ENCODE measurements at places on chromosomes 2 and 18. TPM values are rescaled to one million over a fixed set of nuclear protein-coding genes. Genes with fewer than 3 reads are reported as not detected.

DNA sequence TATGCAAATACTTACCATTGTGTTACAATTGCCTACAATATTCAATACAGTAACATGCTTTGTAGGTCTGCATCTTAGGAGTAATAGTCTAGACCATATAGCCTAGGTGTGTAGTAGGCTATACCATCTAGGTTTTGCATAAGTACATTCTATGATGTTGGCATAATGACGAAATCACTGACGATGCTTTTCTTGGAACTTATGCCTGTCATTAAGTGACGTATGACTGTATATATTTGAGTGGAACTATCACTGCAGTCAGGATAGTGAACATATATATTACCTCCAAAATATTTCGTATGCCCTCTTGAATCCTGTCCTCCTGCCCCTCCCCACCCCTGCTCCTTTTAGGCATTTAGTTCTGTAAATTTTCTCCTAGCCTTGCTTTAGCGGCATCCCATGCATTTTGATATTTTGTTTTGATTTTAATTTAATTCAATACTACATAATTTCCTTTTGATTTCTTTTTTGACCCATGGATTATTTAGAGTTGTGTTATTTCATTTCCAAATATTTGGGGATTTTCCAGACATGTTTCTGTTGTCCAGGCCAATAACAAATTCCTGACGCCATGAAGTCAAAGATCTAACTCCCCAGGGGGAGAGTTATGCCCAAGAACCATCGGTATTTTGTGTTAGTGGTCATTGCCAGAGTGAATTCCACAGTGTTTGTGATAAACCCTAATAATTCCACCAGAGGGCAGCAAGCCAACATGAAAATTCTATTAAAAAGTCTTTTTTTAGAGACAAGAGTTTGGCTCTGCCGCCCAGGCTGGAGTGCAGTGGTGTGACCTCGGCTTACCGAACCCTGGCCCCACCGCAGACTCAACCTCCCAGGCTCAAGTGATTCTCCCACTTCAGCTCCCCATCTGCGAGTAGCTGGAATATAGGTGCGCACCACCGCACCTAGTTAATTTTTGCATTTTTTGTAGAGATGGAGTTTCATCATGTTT is 24.2 kb upstream of the CASP8 start:
- peak overlapping the region; percentile 54 for H3K27ac ChIP-seq
- peaks cover 8% of the 10 kb centered on the region for H3K4me1 ChIP-seq
- H3K36me3 ChIP-seq: no peaks in the 10 kb centered on the region
- peak; percentile 43 for DNase-seq
- H3K4me3 ChIP-seq: no peak overlapping the region
- no peaks in the 10 kb centered on the region for H3K27me3 ChIP-seq

DNA sequence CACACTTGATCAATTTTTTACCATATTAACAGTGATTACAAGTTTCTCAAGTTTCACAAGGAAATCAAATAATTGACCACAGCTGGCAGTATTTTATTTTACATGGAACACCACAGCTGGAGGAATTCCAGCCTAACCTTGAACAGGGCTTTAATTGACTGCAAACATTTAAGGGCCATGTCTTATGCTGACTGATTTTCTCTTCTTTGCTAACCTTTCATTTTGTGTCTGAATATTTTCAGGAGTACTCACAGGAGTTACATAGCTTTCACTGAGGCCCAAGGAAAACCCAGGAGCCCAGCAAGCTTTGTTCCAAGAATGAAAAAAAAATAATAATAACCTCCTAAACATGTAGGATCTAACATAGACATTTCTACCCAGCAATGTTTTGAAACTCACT is 49.6 kb downstream of the FRZB start:
- no peaks in the 10 kb centered on the region for H3K36me3 ChIP-seq
- H3K4me1 ChIP-seq: peaks cover 52% of the 10 kb centered on the region
- no peak overlapping the region for H3K4me3 ChIP-seq
- peak overlapping the region; percentile 31 for H3K27ac ChIP-seq
- no peak for DNase-seq

DNA sequence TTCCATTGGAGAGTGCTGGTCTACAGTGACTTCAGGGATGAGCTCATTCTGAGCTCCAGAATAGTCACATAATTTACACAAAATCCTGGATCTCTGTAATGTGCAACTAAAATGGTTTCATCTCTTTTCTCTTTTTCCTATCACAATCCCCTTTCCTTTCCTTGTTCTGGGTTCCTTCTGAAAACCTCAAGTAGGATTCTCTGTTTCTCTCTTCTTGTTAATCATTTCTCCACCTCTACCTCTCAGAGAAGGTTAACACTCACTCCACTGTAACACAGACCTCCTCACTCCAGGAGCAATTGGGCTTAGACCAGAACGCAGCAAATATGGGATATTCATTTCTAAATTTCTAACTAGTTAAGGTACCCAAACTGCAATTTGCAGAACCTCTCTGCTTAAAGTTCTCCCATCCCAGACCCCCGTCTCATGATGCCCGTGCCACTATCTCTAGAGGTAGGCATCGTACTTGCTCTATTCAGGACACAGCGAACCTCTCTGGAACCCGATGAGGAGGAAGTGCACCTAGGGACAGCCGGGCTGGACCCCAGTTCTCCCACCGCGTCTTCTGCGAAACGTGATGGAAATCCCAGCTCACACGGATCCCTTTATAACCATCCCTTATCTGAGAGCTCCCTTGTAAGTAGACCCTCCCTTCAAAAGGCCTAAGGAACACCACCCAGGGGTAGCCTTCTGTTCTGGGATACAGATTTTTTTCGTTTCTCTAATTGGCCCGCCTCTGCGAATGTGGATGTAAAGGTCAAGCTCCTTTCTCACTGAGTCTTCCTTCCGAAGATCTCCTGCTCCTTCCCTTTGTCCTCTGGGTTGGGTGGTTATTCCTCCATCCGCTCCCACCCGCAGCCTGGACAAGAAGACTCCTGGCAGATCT is 1.3 kb downstream of the FOXI3 start:
- no peaks in the 10 kb centered on the region for H3K36me3 ChIP-seq
- peak overlapping the region; percentile 3 for H3K4me3 ChIP-seq
- no peak overlapping the region for H3K27ac ChIP-seq
- H3K4me1 ChIP-seq: peaks cover 5% of the 10 kb centered on the region
- peaks cover 83% of the 10 kb centered on the region for H3K27me3 ChIP-seq

DNA sequence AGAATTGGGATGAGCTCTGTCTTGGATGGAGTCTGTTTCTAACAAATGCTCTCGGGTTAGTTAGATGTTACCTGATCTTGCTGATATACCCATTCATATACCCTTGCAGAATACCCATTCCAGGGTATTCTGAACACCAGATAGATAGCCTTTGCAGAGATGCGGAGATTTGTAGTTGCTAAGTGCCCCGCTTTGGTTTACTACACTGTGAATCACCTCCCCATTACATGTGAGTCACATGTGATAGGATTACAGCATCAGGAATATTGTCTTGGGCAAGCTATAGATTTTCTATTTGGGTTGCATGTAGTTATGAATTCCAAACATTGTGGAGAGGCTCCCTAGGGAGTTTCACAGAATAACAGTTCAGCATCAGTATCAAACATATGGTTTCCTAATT is 3.8 kb downstream of the VSNL1 start:
- H3K27ac ChIP-seq: no peak overlapping the region
- DNase-seq: no peak
- H3K36me3 ChIP-seq: no peaks in the 10 kb centered on the region
- no peak overlapping the region for H3K4me3 ChIP-seq

DNA sequence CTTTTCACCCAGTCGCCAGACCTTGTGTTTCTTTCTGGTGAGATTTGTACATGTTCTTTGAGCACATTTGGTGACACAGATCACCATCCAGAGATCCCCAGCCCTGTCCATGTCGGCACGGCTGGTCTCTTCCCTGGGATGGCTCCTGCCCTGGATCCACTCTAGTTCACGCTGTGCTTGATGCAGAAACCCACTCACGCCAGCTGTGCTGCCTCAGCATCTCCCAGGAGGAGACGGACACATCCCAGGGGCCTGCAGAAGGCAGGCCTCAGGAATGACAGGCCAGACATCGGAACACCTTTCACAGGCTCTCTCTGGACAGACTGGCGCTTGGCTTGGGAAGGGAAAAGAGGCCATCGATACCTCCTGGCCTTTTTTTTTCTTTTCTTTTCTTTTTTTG is 203.6 kb downstream of the ACKR3 start:
- DNase-seq: no peak
- H3K27ac ChIP-seq: no peak overlapping the region
- H3K36me3 ChIP-seq: no peaks in the 10 kb centered on the region
- H3K27me3 ChIP-seq: no peaks in the 10 kb centered on the region

GRCh38 chr2:224831530-224831929 is 115.4 kb upstream of the CCDC195 start:
- no peak for DNase-seq
- H3K4me1 ChIP-seq: no peaks in the 10 kb centered on the region
- no peaks in the 10 kb centered on the region for H3K27me3 ChIP-seq

DNA sequence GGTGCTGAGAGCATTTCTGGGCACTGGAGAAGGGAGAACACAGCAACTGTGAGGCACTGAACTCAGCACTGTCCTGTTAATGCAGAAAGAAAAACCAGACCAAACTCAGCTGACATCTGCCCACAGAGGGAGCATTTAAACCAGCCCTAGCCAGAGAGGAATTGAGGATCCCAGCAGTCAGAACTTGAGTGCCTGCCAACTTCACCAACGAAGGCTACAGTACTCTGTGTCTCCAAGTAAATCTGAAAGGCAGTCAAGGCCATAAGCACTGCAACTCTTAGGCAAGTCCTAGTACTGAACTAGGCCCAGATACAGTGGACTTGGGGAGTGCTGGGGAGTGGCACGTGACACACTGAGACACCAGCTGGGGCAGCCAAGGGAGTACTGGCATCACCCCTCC is 176.2 kb upstream of the ZC3H15 start:
- H3K27ac ChIP-seq: no peak overlapping the region
- no peaks in the 10 kb centered on the region for H3K4me1 ChIP-seq
- no peaks in the 10 kb centered on the region for H3K27me3 ChIP-seq
- H3K4me3 ChIP-seq: no peak overlapping the region

DNA sequence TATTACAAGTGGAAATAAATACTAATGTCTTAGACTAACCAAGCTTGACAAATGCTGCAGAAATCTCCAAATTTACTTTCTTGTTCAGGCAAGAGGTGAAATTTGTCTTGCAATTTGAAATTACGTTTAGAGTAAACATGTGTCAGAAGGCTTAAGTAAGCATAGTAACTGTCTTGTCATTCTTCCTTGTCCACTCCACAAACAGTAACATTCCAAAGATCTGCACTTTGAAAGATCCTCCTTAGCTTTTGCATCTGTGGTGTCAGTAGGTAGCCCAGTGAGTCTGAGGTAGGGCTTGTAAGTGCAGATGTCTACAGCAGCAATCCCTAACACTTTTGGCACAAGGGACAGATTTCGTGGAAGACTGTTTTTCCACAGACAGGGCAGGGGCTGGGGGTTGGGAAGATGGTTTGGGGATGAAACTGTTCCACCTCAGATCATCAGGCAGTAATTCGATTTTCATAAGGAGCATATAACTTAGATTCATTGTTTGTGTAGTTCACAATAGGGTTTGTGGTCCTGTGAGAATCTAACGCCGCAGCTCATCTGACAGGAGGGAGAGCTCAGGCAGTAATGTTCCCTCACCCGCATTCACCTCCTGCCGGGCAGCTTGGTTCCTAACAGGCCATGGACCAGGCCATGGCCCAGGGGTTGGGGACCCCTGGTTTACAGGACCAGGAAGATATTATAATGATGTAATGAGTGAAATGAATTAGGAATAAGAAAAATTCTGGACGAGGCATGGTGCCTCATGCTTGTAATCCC is 18.6 kb downstream of the RASGRP3 start:
- peaks cover 4% of the 10 kb centered on the region for H3K4me1 ChIP-seq
- no peaks in the 10 kb centered on the region for H3K27me3 ChIP-seq
- no peaks in the 10 kb centered on the region for H3K36me3 ChIP-seq
- no peak for DNase-seq
- H3K4me3 ChIP-seq: no peak overlapping the region

GRCh38 chr2:187527262-187527661 is 27.0 kb downstream of the TFPI start:
- H3K4me3 ChIP-seq: no peak overlapping the region
- DNase-seq: no peak
- H3K36me3 ChIP-seq: no peaks in the 10 kb centered on the region
- H3K27ac ChIP-seq: no peak overlapping the region
- H3K4me1 ChIP-seq: peaks cover 6% of the 10 kb centered on the region

DNA sequence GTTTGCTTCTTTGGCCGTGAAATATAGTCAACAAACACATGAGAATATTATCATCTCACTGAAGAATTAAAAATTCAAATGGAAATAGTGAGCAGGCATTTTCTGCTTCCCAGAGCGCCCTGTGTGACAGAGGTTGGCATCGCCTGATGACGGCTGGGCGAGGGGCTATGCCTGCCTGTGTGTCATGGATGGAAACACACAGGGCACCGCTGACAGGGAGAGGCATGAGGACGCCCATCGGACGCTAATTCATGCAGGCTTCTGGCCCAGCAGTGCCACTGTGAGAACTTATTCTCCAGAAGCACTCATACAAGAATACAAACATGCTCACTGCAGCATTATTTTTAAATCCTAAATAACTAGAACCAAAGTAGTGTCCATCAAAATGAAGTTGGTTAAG is 61.4 kb upstream of the OTOS start:
- H3K36me3 ChIP-seq: peaks cover 3% of the 10 kb centered on the region
- no peak for DNase-seq
- H3K27me3 ChIP-seq: no peaks in the 10 kb centered on the region
- peaks cover 30% of the 10 kb centered on the region for H3K4me1 ChIP-seq

DNA sequence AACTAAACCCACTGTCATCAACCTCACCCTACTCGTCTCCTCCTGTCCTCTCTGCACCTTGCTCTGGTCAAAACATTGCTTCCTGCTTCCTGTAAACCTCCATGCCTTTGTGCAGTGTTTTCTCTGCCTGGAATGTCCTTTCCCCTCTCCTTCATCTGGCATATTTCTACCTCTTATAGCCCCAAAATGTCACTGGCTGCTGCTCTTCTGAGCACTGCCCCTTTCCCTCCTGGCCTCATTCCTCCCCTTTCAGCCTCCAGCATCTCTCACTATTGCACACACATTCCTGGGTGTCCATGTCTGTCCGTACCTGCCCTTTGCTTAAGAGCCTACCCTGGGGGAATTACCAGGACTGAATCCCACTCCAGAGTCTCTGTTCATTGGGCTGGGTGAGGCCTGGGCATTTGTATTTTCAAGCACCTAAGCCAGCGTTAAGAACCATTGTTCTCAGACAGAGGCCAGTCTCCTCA is 84.9 kb downstream of the MOGAT1 start:
- DNase-seq: no peak
- H3K27me3 ChIP-seq: no peaks in the 10 kb centered on the region
- no peaks in the 10 kb centered on the region for H3K36me3 ChIP-seq

DNA sequence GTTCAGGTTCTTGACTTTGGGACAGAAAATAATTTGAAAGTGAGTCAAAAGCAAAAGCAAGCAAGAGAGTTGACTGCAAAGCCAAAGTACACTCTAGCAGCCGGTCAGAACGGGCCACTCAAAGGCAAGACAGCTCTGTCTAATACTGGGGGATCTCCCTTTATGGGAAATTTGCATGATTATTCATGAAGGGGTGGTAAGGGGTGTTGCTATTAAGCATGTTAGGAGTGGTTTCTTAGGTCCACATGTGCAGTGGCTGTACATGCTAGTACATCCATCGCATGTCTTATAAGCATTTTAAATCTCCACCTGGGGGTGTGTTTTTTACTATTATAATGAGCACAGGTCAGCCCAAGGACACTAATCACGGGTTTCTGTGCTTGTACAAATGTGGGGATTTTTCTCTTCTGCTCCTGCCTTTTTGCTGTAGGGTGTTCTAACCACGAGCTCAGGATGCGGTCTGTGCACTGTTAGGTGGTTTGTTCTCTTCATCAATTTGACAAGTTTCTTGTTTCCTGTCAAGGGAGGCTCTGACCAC is 60.2 kb upstream of the SPP2 start:
- peaks cover 4% of the 10 kb centered on the region for H3K36me3 ChIP-seq
- peaks cover 15% of the 10 kb centered on the region for H3K4me1 ChIP-seq
- H3K27ac ChIP-seq: no peak overlapping the region
- DNase-seq: no peak

Gene BMP10
- not detected for total RNA-seq

Gene EIF2AK2
- total RNA-seq: 37.3 TPM

Gene ST8SIA5
- 0.79 TPM for total RNA-seq

Gene POTEJ
- not detected for total RNA-seq

Gene ABCG8
- total RNA-seq: not detected

All from neural crest cell (in vitro differentiated cells).